ENCODE measurements at places on chromosomes 1 and 21.
A peak's percentile ranks its signal among the peaks of the same experiment; 100 is the strongest.

- DNase-seq: no peak
Measured at GRCh38 chr21:34894401-34894800, 154.7 kb downstream of the RUNX1 start.

GRCh38 chr1:173451981-173452380, 25.2 kb upstream of the PRDX6 start:
- DNase-seq: no peak

GRCh38 chr1:235002706-235003300, 125.8 kb downstream of the TOMM20 start:
- no peak for DNase-seq

DNA sequence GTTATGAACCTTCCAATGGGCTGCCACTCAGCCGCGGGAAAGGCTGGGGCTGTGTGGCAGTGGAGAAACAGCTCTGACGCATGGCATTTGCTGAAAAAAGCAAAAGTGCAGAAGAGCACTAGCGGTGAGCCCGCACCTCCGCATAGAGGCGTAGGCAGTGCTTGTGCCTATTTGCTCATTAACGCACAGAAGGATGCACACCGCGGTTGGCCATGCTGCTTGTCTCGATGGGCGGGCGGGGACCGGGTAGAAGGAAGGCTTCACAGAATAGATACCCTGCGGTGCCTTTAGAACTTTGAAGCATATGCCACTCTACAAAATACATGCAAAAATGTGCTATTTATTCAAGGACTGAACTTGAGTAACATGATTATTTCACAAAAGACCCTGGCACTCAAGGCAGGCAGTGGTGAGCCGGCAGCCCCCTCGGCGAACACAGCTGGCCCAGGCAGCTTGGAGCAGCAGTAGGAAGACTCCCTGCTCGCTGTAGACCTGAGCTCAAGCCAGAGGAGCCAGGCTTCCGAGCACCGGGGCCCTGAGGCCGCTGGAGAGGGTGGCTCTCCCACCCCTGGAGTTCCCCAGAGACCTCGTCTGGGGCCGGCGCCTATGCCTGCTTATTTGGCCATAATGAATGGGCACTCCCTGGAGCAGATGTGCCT, 71.5 kb downstream of the SIK1 start:
- DNase-seq: peak; percentile 41

DNA sequence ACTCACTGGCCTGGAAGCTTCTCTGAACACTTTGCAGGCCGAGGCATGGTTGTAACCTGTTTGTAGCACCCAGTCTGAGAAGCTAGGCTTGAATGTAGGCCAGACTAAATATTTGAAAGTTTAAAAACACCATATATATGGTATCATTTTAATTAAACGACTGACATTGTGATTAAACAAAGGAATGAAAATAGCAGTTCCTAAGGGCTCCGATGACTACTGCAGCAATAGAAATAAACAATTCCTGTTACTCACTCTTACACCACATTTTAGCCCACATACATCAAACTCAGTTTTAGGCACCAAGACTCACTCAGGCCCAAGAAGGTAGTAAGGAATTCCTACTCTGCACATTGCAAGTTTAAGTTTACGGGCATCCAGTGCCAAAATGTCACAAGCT, 281.2 kb downstream of the AKT3 start:
- DNase-seq: no peak

GRCh38 chr1:218557731-218558130, 212.6 kb downstream of the TGFB2 start:
- DNase-seq: no peak

DNA sequence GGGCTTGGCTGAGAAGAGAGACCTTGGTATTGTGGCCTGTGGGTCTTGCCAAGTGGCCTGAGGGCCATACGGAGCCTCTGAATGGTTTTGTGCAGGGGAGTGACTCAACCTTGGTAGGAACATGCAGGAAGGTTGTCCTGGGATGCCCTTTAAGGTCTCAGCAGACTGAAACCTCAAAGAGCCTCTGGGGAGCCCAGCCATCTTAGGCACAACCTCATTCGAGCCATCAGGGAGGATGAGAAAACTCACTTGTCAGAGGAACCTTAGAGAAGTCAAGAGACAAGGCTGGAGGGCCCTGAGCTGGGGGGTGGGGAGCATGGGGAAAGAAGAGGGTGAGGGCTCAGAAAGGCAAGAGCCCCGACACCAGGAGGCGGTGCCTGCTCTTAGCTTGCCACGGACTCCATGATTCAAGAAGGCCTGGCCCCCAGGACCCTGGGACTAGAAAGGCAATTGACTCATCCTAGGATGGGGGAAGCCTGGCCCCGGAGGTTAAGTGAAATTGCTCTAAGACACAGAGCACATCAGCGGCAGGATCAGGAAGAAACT, 13.0 kb downstream of the IFI6 start:
- no peak for DNase-seq

- no peak for DNase-seq
Measured at GRCh38 chr21:45988366-45989347, 7.1 kb downstream of the COL6A1 start.
